ENCODE measurements at places on chromosomes 5 and 9.

GRCh38 chr9:101571114-101571513 lies 23.7 kb downstream of the PPP3R2 start:
- no peak for DNase-seq

DNA sequence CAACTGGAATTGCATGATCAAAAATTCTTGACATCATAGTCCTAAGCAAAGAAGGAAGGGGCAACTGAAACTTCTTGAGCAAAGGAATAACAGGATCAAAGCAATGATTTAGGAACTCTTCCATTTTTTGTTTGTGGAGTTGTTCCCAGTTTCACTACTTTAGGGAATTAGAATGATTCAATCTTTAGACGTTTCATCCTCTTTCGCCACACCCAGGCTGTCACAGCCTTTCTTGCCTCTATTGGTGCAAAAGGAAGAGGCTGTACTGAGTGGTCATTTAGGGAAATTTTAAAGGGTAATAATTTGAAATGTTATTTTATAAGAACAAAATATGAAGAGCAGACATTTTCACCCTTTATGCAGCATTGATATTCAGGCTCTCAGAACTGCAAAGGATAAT lies 1026.0 kb upstream of the ARRDC3 start:
- no peak for DNase-seq

DNA sequence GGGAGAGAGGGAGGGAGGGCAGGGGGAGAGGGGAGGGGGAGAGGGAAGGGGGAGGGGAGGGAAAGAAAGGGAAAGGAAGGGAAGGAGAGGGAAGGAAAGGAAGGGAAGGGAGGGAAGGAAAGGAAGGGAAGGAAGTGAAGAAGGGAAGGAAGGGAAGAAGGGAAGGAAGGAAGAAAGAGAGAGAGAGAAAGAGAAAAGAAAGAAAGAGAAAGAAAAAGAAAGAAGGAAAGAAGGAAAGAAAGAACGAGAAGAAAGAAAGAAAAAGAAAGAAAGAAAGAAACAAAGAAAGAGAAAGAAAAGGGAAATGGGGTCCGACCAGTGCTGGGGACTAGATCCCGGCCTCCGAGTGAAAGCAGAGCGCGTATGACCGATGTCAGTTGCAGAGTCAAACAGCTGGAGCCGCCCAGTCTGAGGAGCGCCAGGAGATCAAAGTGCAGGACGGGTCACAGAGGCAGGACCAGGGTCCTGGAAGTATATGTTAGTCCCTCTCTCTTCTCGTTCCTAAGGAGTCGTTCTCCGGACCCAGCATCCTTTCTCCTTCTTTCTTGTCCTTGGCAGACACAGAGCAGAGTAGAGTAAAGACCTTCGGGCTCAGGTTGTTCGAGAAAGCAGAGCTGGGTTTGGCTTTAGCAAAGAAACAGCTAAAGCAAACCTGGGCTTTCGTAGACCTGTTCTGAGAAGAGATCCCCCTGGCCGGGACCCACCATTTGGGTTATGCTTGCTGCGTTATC lies 305.4 kb upstream of the MSX2 start:
- DNase-seq = no peak

DNA sequence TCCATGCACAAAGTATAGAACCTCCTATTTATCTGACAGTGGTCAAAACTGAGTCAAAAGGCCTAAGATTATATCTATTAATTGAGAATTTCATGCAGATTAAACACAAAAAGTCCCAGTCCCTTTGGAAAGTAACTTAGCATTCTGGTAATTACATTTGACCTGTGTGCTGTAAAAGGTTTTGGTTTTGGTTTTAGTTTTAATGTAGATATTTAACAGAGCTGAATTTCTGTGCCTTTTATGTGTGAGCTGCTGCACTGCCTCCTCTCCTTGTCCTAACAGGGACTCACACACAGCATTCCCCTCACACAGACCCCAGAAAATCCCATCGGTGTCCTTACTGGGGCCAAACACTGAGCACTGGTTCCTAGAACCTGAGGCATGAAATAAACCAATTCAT lies 31.0 kb upstream of the FSD1L start:
- DNase-seq = no peak

GRCh38 chr5:111255169-111255568 lies 31.0 kb downstream of the CAMK4 start:
- no peak for DNase-seq

DNA sequence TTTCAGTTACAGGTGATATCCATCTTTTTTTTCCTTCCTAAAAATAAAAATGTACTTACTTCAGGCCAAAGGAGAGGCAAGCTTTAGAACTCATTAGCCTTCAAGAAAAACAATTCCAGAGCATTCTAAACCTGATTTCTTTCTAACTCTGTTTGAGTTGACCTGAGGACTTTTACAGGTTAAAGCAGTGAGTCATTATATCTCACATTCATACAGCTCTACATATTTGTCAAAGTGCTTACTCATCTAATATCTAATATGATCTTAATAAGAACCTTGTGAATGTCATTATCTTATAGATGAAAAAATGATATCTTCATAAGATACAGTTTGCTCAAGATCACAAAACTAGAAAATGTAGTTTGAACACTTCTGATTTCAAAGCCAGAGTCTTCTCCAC lies 149.2 kb upstream of the CDKN2B start:
- DNase-seq = no peak
